ENCODE measurements at places on chromosomes 4 and X.

DNA sequence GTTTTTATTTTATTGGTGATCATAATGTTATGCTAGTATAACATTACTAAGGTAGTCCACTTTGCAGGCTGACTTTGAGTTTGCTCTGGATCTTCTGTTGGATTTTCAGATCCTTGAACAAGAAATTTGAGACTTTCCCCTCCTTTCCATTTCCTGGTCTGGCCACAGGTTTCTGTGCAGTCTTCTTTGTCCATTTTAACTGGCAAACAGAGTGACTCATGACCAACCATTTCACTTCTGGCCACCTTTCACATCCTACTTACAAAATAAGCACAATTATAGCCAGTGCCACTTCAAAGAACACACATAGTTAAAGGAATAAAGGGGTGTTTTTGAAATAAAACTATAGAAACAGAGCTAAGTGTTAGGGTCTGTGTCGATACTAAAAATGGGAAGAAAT lies 8.4 kb downstream of the ANK2 start:
- DNase-seq = no peak

GRCh38 chr4:183035726-183036415 lies 63.2 kb upstream of the WWC2 start:
- no peak for DNase-seq

- DNase-seq = no peak
Observed at GRCh38 chr4:3376266-3376665, 65.5 kb upstream of the HGFAC start.

DNA sequence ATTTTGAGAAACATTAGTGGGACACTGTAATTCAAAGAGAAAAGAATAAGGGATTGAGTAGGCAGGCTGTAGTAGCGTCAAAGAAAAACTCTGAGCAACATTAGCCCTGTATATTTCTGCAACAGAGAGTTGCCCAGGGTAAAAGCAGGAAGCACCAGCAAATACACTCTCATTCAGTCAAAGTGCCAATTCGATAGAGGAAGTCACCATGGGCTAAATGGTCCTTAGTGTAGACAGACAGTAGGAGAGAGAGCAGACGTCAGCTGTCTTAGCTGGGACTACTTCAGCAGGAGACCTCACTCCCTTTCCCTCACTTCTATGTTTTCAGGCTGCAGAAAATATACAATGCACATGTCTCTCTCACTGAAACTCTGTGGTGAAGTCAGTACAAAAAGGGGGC lies 2073.8 kb upstream of the TENM3 start:
- DNase-seq = no peak

DNA sequence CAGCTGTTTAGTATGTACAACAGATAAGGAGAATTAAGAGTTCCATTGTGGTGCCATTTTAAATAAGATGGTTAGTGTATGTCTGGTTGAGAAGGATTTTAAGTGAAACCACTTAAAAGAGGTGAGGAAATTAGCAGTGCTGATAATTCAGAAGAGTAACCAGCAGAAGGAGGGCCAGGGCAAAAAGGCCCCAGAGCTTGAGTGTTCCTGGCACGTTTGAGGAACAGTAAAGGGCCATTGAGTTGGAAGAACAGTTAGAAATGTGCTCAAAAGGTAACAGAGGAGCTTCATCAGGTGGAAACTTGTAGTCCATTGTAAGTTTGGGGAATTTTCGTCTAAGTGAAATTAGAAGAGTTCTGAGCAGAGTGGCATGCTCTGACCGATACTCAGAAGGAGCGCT lies 606.2 kb upstream of the ZFP42 start:
- DNase-seq = no peak

DNA sequence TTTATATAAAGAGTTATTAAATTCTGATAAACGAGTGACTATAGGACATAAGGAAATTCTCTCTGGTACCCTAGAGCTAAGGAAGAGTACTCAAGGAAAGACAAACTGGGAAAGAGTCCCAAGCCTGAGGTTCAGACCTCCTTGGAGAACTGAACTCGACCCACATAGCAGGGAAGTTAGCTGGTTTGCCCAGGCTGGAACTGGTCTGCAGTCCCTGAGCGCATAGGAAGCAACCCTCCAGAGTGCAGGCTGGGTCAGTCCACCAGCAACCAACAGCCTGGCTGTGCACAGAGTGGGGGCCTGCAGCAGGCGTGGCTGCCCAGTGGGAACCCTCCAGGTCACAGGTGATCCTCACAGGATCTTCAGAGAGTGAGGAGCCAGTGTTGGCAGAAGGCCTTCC lies 114.1 kb downstream of the SOWAHB start:
- DNase-seq = no peak

GRCh38 chrX:47216393-47216925 lies 2.0 kb upstream of the CDK16 start:
- no peak for DNase-seq

DNA sequence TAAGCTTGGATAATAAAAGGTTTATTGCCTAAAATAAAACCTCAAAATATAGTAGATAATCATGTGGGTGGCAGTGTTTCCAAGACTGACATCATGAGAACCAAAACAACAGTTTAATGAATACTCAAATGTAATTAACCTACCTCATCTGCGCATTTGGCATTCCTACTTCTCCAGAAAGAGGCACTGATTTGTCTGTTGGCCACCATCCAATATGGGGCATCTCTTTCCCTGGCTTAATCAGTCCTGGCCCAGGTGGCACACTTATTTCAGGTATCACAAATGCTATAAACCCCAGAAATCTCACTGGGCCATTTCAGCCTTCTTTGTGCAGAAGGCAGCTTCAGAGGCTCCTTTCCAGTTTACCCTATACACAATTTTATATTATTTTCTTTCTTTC lies 192.2 kb downstream of the COMMD8 start:
- DNase-seq = no peak

- no peak for DNase-seq
Observed at GRCh38 chr4:118225511-118225910, 127.3 kb downstream of the PRSS12 start.

DNA sequence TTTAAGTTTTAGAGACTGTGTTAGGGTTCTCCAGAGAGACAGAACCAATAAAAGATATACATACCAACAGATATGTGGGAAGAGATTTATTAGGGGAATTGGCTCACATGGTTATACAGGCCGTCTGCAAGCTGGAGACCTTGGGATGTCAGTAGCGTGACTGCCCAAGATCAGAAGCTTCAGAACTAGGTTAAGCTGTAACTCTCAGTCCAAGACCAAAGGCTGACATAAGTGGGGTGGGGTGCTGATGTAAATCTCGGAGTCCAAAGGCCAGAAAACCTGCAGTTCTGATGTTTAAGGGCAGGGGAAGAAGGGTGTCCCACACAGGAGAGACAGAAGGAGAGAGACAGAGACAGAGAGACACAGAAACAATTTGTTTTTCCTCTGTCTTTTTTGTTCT lies 10.5 kb downstream of the CLDN34 start:
- DNase-seq = no peak

GRCh38 chrX:24646745-24647182 lies 383 bp downstream of the PCYT1B start:
- DNase-seq = no peak

DNA sequence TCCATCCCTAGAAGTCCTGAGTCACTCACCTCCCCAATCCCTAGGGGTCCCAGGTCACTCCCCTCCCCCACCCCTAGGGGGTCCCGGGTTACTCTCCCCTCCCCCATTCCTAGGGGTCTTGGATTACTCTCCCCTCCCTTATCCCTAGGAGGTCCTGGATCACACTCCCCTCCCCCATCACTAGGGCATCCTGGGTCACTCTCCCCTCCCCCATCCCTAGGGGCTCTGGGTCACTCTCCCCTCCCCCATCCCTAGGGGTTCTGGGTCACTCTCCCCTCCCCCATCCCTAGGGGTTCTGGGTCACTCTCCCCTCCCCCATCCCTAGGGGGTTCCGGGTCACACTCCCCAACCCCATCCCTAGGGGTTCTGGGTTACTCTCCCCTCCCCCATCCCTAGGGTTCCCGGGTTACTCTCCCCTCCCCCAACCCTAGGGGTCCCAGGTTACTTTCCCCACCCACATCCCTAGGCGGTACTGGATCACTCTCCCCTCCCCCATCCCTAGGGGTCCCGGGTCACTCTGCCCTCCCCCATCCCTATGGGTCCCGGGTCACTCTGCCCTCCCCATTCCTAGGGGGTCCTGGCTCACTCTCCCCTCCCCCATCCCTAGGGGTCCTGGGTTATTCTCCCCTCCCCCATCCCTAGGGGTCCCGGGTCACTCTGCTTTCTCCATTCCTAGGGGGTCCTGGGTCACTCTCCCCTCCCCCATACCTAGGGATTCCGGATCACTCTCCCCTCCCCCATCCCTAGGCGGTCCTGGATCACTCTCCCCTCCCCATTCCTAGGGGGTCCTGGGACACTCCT lies 2.1 kb downstream of the ASMTL start:
- no peak for DNase-seq

DNA sequence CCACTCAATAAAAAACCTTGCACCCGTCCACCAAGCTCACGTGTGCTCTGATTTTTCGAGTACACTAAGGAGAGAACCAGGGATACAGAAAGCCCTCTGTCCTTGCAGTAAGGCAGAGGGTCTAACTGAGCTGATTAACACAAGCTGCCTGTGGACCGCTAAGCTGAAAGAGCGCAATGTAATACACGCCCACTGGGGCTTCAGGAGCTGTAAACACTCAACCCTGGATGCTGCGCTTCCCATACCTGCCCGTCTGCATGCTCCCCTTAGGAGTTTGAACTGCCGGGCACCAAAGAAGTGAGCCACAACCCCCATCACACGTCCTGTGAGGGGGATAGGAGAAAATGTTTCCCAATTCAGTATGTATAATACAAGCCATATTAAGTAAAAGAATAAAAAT lies 664.8 kb downstream of the PCDH18 start:
- no peak for DNase-seq

- DNase-seq = no peak
Observed at GRCh38 chr4:7842384-7843279, 97.0 kb downstream of the AFAP1 start.

GRCh38 chrX:137926090-137926489 lies 360.2 kb downstream of the ZIC3 start:
- no peak for DNase-seq

- DNase-seq = peak; percentile 71
Observed at GRCh38 chrX:153333821-153334653, at the start of gene ZNF275. Gene ZNF275, plus strand, starts transcription at chrX:153334153. Its CDS starts 2,527 bp downstream, at chrX:153336680.

GRCh38 chr4:43837171-43837570 lies 611.4 kb downstream of the KCTD8 start:
- no peak for DNase-seq

DNA sequence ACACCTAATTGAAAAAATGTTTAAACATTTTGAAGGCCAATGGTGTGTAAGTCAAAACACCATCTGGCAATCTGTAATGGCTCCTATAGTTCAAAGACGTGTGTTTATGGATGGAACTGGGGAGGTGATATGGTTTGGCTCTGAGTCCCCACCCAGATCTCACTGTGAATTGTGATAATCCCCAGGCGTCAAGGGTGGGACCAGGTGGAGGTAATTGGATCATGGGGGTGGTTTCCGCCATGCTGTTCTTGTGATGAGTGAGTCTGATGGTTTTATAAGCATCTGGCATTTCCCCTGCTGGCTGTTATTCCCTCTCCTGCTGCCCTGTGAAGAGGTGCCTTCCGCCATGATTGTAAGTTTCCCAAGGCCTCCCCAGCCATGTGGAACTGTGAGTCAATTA lies 52.2 kb downstream of the ADRA2C start:
- no peak for DNase-seq

DNA sequence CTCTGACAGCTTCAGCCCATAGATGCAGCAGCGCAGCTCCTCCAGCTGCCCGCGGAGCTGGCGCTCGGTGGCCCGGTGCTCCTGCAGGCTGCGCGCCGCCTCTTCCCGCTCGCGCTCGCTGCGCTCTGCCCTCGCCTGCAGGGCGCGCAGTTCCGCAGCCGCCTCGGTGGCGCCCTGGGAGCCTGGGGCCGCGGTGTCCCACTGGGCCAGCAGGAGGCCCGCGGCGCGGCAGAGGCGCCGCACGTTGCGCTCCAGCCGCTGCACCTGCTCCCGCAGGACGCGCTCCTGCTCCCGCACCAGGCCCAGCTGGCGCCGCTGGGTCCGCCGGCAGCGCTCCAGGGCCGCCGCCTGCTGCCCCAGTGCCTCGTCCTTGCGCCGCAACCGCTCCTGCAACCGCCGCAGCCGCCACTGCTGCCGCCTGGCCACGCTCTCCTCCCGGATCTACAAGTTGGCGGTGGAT lies 10.1 kb downstream of the C4orf50 start:
- DNase-seq = no peak

- DNase-seq = peak; percentile 24
Observed at GRCh38 chrX:16826207-16826606, 39.9 kb downstream of the TXLNG start.

- DNase-seq = no peak
Observed at GRCh38 chr4:187767687-187768086, 227.9 kb upstream of the ZFP42 start.

DNA sequence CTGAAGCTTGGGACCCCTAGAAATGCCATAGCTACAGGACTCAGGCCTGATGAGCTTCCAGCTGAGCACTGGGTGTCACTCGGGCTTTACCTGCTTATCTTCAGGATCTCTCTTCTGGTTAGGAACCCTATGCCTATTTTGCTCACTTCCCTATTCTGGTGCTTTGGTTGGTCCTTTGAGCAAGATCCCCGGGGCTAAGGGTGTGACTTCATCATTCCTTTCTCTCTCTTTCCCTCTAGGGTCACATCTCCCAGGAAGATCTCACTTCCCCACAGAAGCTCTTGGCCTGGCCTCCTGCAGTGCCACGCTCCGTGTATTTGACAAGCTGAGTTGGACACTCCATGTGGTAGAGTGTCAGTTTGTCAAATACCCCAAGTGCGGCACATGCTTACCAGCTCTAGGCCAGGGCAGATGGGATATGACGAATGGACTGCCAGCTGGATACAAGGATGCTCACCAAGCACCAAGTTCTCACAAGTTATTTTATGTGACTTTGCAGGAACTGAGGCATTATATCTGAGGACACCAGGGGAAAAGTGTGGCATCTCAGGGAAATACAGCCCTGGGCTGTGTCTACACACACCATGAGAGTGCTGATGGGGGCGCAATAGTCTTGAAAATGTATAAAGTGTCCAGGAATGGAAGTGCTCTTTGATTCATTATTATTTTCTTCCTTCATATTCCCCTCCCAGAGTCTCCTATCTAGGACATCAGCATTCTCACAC lies 21.1 kb downstream of the VSIG4 start:
- DNase-seq = no peak

DNA sequence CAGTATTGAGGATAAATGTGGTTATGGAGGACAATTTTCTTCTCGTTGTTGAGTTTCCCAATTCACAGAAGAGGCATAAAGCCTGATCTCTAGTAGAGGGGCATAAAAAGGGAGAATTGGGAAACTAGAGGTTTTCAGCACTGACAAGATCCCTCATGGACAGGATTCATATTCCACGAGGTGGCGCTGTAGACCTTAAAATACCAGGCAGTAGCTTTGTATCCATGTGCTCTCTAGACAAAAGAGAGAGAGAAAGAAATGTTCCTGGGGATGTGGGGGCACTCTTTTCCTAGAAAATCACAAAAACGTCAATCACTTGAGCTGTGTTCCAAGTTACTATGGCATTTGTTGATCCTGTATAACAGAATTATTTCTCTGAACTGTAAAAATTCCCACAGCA lies 128.3 kb downstream of the MAGEE1 start:
- DNase-seq = peak; percentile 1

Data from CD4-positive, alpha-beta T cell treated with Interleukin-4 for 4 hours (primary cell).